NCI-H460 (cell line): ENCODE measurements at places on chromosomes 7 and 10. TPM values are rescaled to one million over a fixed set of nuclear protein-coding genes. Genes with fewer than 3 reads are reported as not detected.

AEBP1 gene
- not detected in 2 replicates for total RNA-seq

DNA sequence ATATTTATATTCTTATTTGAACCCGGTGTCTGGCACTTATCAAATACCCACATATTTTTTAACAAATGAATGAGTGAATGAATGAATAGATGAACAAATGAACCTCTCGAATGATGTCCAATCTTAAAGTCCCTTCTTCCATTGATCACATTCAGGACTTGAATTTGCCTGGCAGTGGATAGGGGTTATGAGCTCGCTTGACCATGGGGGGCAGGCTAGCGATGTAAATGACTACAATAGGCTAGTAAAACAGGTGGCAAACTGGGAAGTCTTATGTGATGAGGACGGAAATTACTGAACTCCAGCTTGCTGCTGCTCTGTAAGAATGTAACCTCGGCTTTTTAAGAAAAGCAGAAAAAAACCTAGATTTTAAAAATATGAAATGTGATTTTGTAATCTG lies 247.7 kb upstream of the DKK1 start:
- DNase-seq, result no peak

- no peak for DNase-seq
These were observed 111.6 kb downstream of the ATE1 start for GRCh38 chr10:121816197-121816596.

DNA sequence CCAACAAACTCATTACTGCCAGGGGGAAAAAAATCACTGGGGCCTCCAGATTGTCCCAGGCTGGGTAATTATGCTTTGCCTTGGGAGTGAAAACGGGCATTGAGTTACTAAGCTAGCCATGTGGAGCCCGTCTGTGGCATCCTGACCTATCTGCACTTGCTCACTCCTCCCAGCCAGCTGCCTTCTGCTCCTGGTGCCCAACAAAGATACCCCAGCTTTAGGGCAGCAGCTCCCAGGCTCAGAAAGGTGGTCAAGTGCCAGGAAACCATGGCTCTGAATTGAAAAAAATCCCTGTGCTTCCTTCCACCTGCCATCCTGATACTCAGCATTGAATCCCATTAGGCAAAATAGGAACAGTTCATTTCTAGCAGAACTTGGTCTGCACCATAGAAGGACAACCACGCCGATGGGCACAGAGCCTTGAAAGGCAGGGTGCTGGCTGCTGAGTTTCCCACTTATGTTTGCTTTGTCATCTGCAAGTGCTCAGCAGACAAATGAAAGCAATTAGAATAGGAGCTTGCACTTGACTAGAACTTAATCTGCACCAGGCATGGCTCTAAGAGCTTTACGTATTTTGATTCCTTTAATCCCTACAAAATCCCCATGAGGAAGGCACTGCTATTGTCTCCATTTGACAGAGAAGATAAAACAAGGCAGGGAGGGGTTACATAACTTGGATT lies 42.8 kb downstream of the HSPA12A start:
- DNase-seq, result no peak

- DNase-seq, result no peak
These were observed 19.4 kb upstream of the TM9SF3 start for GRCh38 chr10:96606216-96606615.

DNA sequence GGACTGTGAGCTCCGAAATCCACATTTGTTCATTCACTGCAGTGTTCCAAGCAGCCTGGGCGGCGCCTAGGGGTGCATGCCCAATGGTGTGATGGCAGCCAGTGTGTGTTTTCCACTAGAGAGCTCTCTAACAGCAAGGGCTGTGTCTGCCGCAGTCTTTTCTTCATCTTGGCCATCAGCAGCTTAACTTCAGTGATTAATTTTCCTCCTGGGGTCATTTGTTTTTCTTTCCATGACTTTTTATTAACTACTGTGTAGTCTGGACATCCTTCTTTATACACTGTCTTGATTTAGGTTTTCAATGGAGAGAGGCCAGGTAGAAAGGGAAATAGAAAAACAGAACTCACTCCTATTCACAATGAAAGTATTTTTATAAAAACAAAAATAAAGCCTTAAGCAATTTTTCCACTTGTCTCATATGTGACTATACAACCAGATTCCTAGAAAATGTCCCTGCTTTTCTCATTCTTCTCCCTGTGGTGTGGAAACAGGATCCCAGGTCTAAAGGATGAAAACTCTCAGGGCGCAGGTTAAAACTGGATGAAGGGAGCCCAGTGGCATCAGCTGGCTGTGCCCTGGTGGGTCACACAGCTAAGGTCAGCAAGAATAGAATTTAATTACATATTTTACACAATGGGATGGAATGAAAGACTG lies 176.8 kb downstream of the PKD1L1 start:
- DNase-seq, result peak; percentile 85

DNA sequence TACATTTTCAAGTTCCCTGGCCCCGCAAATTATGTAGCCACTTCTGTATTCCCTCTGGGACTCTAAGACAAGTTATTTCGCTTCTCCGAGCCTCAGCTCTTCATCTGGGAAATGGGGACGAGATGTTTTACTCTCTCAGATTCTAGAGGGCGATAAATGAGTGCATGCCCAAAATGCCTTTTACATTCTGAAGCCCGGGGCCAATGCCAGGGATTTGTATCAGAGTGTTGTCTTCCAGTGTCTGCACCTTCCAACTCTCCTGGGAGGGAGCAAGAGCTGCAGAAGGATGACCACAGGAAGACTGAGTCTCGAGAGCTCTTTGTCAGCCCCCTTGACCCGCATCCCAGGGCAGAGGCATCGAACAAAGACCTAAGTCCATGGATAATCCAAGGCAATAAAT lies 39.9 kb downstream of the BUB3 start:
- no peak for DNase-seq

DNA sequence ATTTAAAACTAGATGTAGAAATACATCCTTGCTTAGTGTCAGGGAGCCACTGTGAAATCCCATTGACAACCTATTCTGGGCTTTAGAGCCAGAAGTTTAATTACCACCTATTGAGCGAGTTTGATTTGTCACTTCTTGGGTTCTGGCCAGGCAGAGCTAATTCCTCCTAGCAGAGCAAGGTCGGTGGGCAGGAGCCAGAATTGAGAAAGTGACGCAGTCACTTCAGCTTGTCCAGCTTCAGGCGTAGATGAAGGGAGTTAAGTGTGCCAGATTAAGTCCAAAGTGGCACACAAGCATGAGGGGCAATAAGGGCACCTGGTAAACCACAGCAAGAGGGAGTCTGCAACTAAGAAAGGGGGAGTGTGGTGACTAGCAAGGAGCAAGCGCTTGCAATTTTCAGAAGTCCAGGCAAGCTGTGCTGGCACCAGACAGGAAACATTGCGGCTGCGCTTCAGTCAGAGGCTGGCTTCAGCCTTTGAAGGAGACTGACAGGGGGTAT lies 119.4 kb downstream of the ST7 start:
- DNase-seq, result no peak

GRCh38 chr7:73901823-73902597 lies 41.1 kb downstream of the TMEM270 start:
- no peak for DNase-seq

DNA sequence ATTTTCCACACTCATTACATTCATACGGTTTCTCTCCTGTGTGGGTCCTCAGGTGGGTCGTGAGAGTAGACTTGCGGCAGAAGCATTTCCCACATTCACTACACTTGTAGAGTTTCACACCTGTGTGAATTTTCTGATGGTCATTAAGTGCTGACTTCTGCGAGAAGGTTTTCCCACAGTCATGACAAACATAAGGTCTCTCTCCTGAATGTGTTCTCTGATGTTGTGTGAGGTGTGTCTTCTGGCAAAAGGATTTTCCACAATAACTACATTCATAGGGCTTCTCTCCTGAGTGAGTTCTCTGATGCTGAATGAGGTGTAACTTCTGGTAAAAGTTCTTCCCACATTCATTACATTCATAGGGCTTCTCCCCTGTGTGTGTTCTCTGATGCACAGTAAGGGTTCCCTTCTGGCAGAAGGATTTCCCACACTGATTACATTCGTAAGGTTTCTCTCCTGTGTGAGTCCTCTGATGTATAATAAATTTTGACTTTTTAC lies 15.1 kb downstream of the ZNF12 start:
- DNase-seq, result no peak

TBXAS1 gene
- 3.7 and 4.0 TPM in 2 replicates for total RNA-seq

DNA sequence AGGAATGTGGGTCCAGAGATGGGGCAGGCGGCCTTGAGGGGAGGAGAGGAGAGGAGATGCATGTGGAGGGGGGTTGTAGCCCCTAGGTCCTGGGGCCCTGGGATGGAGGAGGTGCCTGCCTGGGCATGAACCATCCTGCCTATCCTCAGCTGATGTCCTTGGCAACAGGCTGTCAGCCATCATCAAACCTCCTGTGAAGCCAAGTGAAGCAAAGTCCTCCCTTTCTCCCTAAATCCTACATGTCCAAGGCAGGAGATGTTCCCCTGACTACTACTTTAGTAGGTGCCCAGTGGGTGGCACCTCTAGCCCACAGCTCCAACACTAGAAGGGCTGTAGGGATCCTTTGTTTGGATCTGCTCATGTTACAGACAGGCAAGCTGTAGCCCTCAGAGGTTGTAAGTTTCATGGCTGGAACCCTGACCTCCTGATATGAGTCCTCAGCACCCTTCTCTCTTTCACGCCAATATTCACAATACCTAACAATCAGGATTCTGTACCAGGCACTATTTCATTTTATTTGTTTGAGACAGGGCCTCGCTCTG lies 66.6 kb upstream of the SYPL1 start:
- DNase-seq, result peak; percentile 70

GRCh38 chr10:60454336-60454735 lies 64.7 kb upstream of the ANK3 start:
- no peak for DNase-seq

TMEM229A gene
- not detected in 2 replicates for total RNA-seq

DNA sequence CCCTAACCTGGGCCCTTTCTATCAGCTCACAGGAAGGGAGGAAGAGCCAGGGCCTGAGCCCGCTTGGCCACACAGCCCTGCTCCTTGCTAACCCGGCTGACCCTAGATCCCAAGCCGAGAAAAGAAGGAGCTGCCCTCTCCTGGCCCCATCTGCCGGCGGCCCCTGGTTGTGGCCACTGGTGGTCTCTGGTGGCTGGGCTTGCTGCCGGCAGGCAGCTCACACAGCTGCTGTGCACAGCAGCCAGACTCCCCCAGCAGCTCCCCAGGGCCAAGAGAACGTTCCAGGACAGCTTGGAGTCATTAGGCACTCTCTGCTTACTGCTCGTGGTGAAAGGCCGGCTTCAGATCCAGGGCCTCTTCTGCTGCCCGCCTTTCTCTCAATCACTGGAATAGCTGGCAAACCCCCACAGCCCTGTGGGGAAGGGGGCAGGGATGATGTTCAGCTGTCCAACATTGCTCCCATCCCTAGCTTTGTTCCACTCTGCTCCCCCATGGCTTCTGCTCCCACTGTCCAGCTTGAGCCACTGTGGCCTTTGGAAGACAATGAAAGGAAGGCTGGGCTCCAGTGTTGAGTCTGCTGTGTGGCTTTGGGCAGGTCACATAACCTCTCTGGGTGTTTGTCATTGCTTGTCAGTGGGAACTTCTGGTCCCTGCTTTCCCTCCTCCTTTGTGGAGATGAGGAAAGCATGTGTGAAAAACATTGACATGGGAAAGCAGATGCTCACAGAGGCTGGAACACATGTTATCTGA lies 35.4 kb upstream of the COL13A1 start:
- DNase-seq, result no peak

DNA sequence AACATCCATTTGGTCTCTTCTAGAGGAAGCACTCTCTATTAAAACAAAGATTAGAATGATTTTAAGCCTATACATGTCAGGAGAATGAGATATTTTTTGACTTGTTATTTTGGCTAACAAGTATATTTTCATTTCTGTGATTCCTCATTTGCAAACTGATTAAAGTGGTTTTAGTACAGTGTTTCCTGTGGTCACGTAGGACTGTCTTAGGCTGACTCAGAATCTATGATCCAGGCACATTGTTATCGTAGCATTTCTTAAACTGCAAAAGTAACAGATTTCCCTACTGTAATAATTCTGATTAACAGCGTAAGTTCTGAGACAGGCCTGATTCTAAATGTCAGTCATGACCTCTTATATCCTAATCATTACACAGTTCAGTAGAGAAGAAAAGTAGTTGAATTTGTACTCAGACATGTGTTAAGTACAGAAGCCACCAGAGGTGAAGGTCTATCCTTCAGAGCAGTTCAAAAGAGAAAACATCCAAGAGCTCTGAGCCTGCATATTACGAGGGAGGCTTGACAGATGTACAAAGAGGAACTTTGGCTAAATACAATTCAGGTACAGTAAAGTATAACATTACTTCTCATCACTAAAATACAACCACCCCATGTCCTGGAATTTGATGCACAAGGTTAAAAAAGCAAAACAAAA lies 124.1 kb upstream of the TEX47 start:
- DNase-seq, result no peak

NME8 gene
- not detected in 2 replicates for total RNA-seq
